Nucleus accumbens (tissue), 56 donors: ENCODE measurements at places on chromosomes 13 and 19.

DNA sequence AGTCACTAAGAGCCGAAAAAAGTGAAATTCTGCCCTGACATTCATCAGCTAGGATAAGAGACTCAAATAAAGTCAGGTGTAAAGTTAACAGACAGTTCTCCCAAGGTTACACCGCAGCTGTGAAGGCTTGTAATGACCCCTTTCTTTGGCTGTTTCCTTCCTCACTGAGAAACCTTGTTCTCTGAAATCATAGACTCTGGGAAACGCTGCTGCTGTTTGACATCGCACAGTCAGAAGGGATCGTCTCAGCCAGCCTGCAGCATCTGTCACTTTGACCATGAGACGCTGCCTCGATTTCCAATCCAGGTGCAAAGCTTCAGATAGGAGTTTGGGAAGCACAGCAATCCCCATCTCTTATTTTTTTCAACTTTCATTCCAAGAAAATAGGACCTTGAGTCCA is 678 bp downstream of the BCAT2 start:
- DNase-seq = no peak

- peak; percentile 27 for DNase-seq
These were observed 14.4 kb upstream of the MYDGF start for GRCh38 chr19:4684312-4685095.

DNA sequence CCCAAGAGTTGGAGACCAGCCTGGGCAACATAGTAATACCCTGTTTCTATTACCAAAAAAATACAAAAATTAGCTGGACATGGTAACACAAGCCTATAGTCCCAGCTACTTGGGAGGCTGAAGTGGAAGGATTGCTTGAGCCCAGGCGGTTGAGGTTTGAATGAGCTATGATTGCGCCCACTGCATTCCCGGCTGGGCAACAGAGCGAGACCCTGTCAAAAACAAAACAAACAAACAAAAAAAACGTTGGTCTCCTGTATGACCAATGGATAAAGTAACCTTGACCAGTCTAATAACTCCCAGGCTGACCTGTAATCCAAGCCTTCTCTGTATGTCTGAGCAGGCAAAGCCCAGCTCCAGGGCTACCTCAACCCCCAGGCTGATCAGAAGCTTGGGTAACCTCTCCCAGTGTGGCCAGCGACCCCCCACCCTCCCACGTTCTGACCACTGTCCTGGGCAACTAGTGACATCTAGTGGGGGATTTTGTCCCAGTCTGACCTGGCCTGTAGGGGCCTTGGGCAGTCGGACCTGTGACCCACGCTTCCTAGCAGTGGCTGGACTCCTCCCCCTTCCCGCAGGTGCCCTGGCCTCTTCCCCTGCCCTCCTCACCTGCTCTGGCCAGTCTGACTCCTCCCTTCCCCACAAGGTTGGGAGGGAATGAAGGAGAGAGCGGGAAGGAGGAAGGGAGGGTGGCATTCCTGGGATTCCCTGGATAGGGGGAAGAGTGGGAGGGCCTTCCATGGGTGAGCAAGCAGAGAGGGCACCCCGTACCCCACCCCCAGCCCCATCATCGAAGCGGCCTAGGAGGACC is 1.0 kb upstream of the BCAM start:
- no peak for DNase-seq

- no peak for DNase-seq
These were observed 13.5 kb downstream of the ERCC2 start for GRCh38 chr19:45356760-45357444.

GRCh38 chr13:87497426-87497825 is 173.7 kb upstream of the SLITRK5 start:
- DNase-seq = no peak

DNA sequence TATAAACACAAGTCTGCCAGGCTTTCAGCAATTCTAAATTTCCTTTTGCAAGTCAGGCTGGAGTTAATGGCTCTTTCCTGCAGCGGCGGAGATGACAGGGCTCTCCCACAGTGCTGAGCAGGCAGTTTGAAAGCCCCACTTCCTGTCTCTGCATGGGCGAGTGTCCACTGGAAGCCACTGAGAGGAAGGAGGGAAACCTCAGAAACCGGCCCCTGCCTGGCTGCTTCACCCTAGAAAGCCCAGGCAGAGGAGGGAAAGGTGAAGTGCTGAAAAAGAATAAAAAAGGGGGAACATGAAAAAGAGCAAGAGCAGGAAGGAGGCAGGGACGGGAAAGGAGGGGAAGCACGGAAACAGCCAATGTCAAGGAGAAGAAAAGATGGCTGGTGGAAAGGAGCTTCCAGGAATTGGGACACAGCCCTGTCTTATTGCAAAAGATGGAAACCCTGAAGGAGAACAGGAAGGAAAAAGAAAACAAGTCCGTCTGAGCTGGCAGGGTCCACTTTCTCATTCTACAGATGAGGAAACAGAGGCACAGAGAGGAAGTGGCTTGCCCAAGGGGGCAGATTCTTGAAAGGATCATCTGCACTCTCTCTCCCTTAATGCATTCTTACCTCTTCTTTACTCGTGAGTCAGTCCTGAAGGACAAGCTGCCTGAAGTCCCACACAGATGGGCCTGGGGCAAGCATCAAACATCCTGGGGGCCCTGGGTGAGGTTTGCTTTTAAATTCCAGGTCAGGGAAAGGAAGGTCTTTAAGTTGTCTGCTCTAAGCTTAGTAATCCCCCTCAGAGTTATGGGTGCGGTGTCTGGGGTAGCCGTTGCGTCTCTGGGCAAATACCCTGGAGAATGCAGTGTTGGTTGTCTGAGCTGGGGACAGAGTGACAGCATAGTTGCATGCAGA is 38.8 kb upstream of the ALOX5AP start:
- DNase-seq = peak; percentile 56

DNA sequence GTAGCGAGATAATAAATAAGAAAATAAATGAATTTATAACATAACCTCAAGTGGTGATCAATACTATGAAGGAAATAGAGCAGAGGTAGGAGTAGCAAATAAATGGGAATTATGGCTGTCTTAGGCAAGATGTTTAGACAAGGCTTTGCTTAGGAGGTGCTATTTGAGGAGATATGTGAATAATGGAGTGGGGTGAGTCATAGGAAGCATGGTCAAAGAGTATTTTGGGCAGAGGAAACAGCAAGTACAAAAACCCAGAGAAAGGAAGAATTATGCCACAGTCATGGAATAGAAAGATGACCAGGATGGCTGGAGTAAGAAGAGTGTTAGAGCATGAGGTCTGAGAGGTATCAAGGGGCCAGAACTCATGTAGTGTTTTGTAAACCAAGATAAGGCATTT is 33.6 kb upstream of the LPAR6 start:
- no peak for DNase-seq

DNA sequence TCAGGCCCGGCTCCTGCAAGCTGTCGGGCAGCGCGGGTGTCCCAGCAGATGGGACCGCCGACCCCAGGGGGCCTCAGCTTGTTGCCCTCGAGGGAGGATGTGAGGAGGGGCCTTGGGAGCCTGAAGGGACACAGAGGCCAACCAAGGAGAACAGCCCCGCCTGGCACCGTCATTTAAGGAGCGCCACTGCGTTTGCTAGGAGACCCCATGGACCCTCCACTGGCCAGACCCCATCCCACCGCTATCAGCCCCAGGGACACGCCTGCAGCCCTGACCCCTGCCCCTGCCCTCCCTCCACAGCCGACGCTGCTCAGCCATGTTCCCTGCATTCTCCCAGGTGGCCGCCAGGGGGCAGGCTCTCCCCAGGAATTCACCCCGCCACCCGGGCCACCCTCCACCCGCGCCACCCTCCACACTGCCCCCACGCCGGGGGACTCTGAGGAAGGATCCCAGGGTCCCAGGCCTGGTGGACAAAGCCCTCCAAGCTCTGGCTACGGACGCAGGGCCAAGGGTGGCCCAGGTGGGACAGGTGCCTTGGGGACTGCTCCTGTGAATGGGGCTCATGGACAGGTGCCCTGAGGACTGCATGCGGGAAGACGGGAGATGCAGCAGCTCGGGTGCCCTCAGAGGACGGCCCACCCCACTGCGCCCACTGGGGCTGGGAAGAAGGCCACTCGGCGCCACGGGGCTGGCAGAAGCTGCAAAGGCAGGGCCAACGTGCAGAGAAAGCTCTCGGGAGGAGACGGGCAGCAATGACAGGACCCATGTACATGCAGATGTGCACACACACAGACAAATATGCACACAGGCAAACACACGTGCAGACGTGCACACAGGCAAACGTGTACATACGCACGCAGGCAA is 34.4 kb downstream of the PIP5K1C start:
- DNase-seq = peak; percentile 27

GRCh38 chr13:40432018-40432978 is 234.1 kb downstream of the FOXO1 start:
- no peak for DNase-seq

- no peak for DNase-seq
These were observed 12.8 kb downstream of the FUT6 start for GRCh38 chr19:5826531-5827341.

DNA sequence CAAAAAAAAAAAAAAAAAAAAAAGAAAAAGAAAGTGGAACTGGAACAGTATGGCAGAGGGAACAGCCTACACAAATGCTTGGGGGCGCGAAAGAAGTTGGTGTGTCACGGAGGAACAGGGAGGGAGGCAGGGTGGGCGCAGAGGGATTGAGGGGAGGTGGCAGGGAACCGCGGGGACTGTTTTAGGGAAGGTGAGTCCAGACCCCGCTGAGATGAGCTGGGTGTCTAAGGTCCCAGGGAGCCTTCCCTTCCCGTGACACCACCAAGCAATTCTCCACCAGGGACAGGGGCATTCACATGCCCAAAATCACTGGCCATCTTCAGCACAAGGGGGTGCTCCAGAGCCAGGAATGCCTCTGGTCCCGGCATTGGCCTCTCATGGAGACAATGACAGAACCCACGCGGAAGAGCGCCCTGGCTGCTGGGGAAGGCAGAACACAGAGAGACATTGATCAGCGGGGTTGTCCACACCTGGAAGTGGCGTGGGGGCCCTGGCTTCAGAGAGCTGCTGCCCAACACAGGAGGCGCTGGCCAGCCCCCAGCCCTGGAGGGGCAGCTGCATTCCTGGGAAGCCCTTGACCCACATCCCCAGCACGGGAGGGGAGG is 6.9 kb downstream of the PEAK3 start:
- DNase-seq = peak; percentile 56

GRCh38 chr19:18322318-18322758 is 538 bp downstream of the LSM4 start:
- no peak for DNase-seq

DNA sequence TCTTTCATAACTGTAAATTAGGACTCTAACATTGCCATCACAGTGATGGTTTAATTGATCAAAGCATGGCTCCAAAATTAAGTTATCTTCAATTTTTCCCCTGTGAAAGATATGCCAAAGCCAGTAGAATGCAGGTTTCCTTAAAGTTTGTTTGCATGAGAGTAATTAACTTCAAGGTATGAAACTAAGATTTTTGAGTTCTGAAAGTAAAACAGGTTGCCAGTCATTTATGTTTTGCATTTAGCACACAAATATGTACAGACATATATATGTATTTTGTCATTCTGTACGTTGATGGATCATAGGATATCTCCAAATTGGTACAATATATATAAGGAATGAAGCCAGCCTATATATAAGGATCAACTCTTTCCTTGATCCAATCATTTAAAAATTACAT is 23.6 kb upstream of the NDFIP2 start:
- no peak for DNase-seq

GRCh38 chr13:32063619-32064233 is 32.2 kb downstream of the FRY start:
- DNase-seq = no peak

GRCh38 chr19:57786286-57786685 is 16.8 kb downstream of the ZNF586 start:
- no peak for DNase-seq

DNA sequence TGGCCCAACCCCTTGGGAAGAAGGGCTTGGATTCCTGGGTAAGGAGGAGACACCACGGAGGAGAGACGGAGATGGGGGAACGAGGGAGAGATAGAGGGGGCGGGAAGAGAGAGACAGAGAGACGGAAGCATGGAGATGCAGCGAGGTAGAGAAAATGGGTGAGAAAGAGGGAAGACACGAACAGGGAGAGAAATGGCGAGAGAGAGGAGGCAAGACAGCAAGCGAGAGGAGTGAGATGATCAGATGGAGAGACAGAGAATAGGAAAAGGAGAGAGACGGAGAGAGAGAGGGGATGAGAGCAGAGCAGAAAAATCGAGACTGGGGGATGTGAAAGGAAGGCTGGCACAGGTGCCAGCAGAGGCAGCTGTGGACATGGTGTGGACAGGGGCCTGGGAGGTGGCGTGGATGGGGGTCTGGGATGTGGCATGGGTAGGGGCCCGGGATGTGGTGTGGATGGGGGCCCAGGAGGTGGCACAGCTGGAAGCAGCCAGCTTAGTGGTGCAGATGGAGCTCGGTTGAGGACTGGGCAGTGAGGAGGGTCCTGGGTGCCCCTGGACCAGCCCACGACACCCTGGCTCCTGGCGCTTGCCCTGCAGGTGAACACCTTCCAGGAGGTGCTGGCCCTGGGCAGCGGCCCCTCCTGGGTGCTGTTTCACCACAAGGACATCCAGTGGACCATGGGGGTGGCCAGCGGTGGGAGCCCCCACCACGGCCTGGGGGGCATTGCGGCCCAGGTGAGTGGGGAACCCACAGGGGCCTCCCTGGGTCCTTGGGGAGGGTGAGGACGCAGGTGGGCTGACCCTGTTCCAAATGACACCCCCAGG is 33.9 kb downstream of the HPN start:
- no peak for DNase-seq

DNA sequence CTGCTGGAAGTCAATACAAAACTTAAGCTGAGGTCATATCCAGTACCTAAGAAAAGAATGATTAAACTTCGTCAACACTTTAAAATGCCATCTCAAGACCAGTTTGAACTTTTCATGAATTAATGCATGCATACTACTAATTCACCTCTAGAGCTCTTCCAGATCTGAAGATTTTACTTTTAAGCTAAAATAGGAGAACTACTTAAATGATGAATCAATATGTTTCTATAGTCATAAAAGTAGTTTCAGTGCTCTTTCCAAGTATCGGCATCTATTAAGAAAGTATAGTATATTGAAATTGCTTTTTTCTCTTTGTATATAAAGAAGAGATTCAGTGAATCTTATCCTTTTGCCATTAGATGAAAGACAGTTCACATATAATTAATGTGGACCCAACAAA is 1123.9 kb downstream of the PCDH9 start:
- DNase-seq = no peak

- DNase-seq = no peak
These were observed 42.4 kb downstream of the UQCRFS1 start for GRCh38 chr19:29170554-29170953.

DNA sequence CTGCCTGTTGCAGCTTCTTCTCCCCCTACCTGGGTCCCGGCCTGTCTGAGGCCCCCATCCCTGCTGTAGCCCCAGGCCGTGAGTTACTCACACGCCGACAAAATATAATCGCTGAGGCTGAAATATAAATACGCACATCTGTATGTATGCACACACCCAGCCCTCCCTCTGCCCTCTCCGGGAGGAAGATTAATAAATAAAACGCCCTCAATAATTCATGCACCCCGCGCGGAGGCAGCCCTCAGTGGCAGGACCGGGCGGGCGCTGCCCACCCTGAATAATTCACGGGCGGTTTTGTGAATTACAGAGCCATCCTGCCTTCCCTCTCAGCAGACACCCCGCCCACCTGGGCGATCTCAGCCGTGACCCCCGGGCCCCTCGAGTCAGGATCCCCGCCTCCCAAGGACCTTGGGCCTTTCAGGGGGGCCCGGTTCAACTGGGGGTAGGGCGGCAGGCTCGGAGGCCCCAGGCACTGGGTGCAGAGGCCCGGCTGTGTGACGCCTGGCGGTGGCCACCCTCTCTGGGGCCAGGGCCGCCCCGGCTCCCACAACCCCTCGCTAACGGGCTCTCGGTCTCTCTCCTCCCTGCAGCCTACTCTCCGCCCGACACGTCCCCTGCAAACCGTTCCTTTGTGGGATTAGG is 24.2 kb downstream of the SMIM24 start:
- DNase-seq = no peak

- DNase-seq = no peak
These were observed 370.2 kb downstream of the KCTD12 start for GRCh38 chr13:76516013-76516412.
